ACHN (cell line): ENCODE measurements at places on chromosomes 11 and 22.

DNA sequence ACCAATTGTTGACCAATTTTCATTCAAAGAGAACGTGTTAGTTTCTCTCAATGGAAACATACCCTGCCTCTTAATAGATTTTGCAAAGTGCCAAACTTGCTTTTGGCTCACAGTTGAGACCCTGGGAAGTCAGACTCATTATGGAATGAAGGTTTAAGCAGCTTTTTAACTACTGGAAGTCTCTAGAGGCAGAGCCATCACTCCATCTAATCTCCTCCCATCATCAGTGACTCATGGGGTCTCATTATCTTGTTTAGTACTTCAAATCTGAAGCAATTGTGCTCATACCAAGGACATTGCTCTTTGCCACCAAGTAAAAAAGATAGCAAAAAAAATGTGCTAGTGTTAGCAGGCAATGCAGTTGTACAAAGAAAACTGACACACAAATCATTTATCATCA is 537.1 kb upstream of the LRRC4C start:
- DNase-seq: no peak

- DNase-seq: no peak
Measured at GRCh38 chr11:94303966-94304958, at the start of gene IZUMO1R. TSS of gene IZUMO1R (plus strand) at chr11:94304580. CDS start at chr11:94305637, 1,057 bp downstream.

- DNase-seq: peak; percentile 54
Measured at GRCh38 chr11:65558930-65559509, 861 bp upstream of the LTBP3 start.

DNA sequence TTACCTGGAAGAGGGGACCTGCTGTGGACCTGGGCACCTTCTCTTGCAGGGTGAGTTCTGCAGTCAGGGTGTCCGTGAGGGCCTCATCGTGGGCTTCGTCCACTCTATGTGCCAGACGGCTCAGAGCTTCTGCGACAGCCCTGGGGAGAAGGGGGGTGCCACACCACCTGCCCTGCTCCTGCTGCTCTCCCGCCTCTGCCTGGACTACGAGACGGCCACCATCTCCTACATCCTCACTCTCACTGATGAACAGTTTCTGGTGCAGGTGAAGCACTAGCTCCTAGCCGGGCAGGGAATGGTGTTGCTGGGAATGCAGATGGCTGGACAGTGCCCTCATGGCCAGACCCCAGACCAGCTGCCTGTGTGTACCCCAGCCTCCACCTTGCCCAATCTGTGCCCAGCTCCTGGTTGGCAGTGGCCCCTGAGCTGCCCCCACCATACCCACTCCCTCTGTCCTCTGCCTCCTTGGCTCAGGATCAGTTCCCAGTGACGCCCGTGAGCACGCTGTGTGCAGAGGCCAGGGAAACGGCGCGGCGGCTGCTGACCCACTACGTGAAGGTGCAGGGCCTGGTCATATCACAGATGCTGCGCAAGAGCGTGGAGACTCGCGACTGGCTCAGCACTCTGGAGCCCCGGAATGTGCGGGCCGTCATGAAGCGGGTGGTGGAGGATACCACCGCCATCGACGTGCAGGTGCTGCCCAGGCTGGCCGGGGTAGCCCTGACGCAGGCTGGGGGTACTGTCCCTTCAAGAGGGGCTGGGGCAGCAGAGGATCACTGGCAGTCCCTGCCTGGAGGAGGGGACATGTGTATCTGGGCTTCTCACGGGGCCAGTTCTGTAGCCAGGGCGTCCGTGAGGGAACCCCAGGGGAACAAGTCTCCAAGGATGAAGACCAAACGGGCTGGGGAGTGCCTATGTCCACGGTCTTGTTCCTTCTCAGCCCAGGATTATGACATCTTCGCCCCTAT is 2.2 kb upstream of the TM7SF2 start:
- DNase-seq: no peak

DNA sequence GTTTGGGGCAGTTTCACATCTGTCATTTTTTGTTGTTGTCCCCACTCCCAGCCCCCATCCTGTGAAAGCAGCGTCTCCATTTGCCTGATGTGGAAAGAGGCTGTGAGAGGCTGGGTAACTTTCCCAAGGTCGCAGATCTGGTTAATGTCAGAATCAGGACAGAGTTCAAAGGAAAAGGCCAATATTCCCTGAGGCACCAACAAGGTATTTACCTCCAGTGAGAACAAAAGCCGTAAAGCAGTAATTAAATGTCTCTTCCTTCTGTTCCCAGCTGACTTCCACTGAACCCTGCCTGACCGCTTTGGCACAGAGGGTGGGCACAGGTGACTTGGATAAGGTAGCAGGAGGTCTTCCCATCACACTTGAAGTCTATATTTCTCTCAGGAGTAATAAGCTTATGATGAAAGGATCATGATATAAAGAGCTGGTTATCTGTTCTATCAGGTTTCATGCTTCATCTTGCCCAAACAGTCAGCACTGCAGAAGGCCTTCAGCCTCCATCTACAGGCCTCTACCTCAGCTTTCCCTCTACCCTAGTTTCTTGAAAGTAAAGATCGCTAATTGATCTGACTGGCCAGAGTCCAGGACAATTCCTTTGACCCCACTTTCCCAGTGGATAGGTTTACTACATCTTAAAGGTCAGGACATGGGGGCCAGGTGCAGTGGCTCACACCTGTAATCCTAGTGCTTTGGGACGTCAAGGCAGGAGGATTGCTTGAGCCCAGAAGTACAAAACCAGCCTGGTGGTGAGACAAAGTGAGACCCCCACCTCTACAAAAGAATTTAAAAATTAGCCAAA is 9.4 kb downstream of the C11orf91 start:
- no peak for DNase-seq

DNA sequence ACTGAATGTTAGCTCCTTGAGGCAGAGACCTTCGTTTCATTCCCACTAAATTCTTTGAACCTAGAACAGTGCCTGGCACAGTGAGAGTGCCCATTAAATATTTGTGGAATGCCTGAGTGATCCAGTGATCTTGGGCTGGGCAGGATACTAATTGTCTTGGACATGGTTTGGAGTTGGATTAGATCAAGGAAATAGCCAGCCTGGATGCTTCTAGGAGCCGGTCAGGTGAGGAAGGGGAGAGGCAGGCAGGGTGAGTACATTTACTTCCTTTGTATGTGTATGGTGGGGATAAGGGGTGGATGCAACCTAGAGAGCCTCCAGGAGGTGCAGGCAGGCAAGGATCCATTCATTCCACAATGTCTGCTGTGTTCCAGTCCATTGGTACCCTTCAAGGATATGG is 3.6 kb downstream of the SREBF2 start:
- no peak for DNase-seq

DNA sequence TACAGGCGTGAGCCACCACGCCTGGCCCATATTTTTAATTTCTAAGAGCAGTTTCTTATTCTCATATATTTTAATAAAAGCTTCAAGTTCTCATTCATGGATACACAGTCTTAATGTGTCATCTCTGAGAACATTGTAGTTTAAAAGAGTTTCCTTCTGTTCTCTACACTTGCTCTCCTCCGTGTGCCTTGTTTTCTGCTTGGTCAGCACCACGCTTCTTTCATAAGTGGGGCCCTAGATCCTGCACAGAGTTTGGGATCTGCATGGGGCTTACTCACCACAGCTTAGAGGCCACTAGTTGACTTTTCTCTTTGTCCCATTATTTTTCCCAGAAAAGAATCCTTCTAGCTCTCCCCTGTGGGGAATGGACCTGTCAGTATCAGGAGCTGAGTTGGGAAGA is 58.8 kb downstream of the PPP6R2 start:
- no peak for DNase-seq

- DNase-seq: no peak
Measured at GRCh38 chr22:45758603-45759002, 87.0 kb downstream of the ATXN10 start.

GRCh38 chr11:79352349-79352703 is 88.5 kb downstream of the TENM4 start:
- no peak for DNase-seq

GRCh38 chr22:21876486-21877176 is 9.2 kb upstream of the MAPK1 start:
- no peak for DNase-seq

DNA sequence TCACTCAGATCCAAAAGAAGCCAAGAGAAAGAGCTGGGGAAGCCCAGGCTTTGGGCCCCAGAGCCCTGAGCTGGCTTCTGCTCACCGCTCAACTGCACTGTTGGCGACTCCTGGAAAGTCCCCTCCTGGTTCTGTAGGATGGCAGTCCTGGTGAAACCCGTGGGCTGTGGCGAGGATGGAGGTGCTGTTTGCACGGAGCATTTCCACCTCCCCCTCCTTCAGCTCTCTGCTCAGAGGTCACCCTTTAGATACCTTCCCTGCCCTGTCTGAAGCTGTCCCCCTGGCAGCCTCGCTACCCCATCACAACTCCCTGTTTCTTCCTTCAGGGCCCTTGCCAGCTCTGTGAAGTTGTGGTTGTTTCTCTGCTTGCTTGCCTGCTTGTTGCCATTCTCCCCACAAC is 97.8 kb downstream of the MYO18B start:
- DNase-seq: no peak

- no peak for DNase-seq
Measured at GRCh38 chr22:49418341-49418894, 409.3 kb downstream of the BRD1 start.

DNA sequence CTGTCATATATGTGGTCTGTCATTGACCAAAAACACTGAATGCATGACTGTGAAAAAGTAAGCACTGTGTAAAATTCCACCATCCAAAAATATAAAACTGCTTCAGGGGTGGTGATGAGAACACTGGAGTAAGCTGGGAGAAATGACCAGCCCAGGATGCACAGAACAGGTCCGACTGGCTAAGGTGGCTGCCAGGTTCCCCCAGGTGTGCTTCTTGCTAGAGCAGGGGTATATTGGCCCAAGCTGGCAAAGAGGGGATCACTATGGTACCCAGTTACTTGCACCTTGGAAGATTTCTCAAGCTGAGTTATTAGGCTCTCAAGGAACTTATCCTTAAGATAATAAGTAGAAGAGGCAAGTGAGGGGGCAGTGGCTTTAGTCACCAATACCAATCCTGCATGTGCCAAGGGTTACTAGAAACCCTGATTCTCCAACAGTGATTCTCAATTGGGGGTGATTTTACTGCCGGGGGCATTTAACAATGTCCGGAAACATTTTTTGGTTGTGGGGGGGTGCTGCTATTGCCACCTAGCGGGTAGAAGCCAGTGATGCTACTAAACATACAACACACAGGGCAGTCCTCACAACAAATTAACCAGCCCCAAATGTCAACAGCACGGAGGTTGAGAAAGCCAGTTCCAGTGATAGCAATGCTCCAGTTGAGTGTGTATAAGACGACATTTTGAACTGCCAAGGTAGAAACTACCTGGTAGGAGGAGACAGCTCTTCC is 15.7 kb downstream of the SNU13 start:
- peak; percentile 19 for DNase-seq

GRCh38 chr11:11997049-11997322 is 11.4 kb downstream of the DKK3 start:
- no peak for DNase-seq

DNA sequence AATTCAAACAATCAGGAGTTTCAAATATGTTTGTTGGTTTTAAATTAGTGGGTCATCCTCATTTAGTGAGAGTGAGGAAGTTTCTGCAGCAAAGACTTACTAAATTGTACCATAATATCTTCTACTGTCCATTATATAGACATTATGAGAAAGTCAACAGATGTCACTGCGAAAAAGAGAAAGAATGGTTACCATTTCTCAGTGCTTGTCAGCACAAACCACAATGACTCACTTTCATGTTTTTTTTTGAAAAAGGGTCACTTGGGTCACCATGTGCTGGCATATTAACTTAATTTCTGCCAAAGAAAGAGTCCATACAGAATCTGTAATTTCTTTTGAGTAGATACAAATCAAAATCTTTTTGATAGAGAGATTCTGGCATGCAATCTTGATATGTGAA is 924.6 kb upstream of the FAT3 start:
- DNase-seq: no peak

DNA sequence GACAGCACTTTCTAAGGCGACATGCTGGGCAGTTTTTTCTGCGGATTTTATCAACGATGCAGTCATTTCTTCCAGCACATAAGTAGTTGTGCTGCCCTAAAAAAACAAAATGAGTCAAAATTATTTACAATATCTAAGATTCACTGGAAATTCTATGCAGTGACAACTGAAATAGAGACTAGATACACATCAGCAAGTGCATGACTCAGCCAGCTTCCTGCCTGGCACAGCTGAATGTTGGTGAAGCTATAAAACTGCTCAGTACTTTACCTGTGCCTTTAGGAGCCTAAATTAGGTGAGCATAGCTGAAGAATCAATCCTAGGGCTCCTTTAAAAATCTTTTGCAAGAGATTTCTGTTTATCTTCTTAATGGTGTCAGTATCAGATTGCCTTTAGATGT is 37.8 kb downstream of the PGR start:
- DNase-seq: no peak

- no peak for DNase-seq
Measured at GRCh38 chr11:69996451-69996850, 81.7 kb upstream of the ANO1 start.

DNA sequence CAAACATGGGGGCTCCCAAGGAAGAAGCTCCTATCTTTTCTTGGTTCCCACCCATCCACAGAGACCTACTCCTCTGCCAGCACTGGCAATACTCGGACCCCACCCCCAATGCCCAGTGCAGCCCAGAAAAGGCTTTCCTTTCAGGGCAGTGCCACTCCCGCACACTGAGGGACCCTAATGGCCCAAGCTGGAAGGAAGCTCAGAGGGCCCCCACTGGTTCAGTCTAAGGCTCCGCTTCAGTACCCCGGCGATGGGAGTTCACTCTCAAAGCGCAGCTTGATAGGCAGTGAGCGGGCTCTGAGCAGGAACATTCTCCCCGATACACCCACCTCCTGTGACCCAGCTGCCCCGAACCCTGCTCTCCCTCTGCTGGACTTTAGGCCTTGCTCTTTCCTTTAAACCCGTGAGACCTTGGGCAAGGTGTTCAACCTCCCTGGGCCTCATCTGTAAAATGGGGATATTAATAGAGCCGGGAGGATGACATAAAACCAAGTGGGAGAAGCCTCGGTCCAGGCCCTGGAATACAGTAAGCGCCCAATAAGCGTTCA is 48.4 kb downstream of the CHRDL2 start:
- no peak for DNase-seq

DNA sequence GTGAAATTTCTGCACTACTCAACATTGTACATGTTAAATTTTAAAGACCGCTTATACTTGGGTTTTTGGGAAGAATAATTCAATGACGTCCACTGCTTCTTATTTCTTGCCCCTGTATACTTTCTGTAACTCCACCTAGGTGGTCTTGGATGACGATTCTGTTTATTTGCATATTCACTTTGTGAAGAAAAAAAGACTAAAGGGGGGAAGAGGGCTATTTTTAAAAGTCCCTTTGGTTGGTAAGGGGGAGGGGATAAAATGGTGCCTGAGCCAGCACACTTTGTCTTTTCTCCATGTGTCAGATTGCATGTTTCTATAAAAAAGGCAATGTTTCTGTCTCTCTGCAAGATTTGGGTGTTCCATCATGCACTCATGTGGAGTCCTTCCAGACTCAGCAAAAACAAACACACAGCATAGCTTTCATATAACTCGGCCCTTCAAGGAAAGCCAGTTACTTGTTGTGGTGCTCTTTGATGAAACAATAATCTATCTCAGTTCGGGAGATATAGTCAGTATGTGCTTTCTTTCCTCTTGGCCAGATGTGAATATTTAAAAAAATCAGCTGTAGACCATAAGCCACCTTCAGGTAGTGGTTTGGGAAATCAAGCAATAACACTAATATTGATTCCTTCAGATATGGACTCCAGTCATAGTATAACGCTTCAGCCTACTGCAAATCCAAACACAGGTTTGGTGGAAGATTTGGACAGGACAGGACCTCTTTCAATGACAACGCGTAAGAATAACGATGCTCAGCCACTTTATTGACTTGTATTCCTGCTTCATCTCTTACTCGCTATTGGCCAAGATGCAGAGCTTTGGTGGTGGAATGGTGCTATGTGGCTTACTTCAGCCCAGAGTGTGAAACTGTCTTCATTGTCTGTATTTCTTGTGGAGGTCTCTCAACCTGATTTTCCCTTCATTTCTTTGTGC is 68.8 kb downstream of the CD44 start:
- DNase-seq: no peak

GRCh38 chr11:63939397-63939891 is 642 bp downstream of the NAA40 start:
- DNase-seq: peak; percentile 9
